Stimulated activated CD4-positive, alpha-beta T cell treated with anti-CD3 and anti-CD28 coated beads, TNF-alpha, amount 100 ng/mL, for 24 hours (primary cell): ENCODE measurements at places on chromosomes 3 and 15.

DNA sequence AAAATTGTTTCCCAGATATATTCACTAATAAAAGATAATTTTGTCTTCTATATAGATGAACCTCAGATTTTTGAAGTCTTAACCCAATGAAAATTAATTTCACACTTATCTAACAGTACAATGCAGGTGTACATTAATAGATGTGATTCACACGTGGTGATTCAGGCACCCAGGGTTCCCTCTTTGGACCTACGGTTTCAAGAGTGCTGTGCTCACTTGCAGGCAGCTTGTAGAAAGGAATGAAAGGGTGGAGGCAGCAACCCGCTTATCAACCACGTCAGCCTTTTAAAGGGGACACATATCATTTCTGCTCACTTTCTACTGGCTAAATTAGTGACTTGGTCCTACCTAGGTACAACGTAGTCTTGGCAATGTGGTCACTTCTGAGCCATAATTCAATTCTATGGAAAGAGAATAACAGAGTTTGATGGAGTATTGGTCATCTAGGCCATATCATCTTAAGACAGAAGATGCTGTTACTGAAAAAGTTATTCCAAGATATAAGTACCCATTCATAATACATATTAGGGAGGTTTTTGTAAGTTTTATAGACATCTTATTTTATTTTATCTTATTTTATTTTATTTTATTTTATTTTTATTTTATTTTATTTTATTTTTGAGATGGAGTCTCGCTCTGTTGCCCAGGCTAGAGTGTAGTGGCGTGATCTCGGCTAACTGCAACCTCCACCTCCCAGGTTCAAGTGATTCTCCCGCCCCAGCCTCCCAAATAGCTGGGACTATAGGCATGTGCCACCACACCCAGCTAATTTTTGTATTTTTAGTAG is 37.9 kb downstream of the ACP3 start:
- DNase-seq: no peak

DNA sequence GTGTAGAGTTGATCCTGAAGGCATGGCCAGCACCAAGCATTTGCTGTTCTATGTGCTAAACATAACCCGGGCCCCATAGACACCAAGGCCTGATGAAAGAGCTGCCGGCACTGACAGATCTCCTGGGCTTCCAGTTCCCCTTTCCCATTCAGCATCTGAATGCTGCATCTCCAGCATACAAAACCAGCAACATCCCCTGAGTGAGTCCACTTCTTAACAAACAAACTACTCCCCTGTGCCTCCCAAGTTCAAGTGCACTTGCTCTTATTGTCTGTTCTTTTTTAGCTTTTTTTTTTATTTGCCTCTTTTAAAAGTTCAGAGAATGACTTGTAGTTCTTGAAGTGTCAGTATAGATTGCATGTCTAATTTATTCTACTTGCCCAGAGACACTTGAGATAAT is 156.0 kb downstream of the EDEM1 start:
- DNase-seq: no peak

DNA sequence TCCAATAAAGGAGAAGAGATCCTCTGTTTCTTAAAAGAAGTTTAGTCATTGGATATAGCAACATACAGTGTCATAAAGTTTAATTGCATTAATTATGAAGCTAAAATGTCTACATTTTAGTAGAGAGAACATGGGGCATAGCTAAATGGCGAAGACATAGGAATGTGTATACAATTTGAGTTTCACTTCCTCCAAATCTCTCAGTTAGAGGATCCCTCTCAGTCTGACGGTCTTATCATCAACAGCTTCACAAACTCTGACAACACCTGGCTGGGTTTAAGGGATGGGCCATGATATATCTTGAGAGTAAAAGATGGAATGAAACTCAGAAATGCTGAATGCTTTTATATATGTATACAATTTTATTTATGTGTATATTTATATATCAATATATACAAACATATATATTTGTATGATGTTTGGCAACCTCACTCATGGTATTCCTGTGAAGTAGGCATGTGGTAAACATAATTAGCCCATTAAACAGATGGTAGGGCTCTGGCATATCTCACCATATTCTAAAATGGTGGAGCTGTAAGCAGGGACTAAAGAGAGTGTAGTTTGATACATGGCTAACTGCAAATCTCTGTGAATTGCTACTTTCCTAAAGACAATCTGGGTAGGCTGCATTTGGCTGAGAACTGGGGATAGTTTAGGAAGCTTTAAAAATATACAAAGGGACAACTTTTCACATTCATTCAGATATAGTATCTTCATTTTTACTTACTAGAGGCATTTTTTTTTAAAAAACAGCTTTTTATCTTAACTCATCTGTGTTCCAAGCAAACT is 111.6 kb downstream of the TIGIT start:
- DNase-seq: no peak

- no peak for DNase-seq
These were observed 17.3 kb upstream of the BSN start for GRCh38 chr3:49536875-49537533.

DNA sequence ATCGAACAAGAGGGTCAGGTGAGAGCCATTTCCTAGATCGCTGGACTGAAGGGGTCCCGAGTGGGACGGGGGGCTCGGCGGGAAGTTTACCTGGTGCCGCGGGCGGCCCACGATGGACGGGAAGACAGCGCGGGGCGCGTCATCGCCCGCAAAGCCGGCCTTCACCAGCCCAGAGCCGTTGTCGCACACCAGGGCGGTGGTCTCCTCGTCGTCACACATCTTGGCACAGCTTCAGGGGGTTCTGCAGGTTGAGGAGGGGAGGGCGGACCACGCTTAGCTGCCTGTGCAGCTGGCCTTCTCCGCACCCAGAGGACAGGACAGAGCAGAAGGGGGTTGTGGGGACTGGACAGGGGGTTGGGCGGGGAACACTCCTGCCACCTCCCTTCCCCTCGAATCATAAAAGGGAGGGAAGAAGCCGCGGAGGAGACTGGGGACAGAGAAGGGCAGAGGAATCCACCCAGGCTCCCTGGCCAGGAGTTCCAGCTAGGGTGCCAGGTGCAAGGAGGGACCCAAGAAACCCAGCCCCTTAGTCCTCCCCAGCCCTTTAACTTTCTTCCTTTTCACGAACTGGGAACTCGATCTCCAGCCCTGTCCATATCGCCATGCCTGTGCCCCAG is 651 bp downstream of the ACTC1 start:
- no peak for DNase-seq

DNA sequence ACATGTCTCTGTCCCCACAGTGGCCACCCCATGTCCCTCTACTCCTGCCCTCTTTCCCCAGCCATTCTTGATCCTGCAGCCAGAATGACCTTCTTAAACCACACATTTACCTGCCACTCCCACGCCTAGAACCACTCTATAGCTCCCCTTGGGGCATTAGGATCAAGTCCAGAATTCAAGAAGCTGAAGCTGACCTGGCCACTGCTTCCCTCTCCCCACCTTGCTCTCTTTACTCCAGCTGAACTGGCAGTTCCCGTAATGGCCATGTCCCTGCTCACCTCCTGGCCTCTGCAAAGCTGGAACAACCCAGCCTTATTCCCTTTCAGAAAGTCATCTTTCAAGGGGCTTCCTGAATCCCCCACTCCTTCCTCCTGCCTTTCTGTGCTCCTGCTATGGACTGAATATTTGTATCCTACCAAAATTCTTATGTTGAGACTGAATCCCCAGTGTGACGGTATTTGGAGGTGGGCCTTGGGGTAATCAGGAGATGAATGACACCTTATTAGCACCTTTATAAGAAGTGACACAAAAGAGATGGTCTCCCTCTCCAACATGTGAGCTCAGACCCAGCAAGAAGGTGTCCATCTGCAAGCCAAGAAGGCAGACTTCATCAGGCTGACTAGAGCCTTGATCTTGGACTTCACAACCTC is 3.8 kb downstream of the CSRNP1 start:
- DNase-seq: no peak

DNA sequence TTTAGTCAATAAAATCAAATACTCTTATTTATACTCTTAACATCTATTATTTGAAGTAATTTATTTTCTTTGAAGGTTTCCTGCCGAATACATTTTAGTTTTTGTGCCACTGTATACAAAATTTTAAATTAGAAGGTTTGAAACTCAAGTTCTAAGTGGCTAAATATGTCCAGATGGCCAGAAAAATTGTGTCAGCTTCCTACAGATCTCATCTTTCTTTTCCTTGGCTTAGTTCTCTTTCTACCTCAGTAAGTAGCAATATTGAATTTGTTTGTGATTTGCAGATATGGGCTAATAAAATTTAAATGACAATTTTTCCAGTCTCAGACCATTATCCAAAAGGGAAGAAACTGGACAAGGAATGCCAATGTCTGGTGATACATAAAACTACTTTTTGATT is 452.1 kb downstream of the ROBO2 start:
- no peak for DNase-seq

- no peak for DNase-seq
These were observed 6.3 kb downstream of the MTMR10 start for GRCh38 chr15:30985081-30985531.

DNA sequence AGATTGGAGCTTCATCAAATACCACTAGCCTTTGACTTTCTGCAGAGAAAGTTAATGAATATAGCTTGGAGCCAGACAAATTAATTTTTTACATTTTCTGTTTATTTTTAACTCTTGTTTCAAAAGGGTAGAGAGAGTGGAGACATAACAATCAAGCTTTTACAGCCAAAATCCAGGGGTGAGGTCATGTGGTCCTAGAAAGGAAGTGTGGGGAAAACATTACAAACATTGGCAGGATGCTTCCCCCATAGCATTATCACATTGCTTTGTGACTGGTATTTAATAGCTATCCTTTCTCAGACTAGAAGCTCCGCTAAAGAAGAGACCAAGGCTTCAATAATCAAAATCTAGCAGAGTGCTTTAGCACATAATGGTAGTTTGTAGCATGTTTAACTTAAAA is 46.4 kb upstream of the PHLDB2 start:
- no peak for DNase-seq

DNA sequence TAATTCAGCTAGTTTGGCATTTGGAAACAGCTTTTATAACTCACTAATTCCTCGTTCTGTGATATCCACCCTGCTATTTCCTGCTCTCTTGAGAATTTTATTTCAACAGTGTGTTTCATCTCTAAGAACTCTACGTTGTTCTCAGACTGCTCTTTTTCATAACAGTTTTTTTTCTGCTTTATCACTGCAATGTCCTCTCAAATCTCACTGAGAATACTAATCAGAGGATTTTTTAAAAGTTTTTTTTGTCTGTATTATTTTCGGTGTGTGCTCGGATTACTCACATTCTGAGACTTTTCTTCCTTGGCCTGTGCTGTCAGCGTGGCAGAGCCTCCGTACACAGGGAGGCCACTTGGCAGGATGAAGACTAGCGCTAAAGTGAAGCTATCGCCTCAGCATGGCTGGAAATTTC is 59.4 kb upstream of the NEO1 start:
- no peak for DNase-seq

GRCh38 chr3:95002438-95003046 is 939.7 kb downstream of the NSUN3 start:
- DNase-seq: no peak

- DNase-seq: no peak
These were observed 91.0 kb upstream of the SLC6A11 start for GRCh38 chr3:10725067-10725466.

DNA sequence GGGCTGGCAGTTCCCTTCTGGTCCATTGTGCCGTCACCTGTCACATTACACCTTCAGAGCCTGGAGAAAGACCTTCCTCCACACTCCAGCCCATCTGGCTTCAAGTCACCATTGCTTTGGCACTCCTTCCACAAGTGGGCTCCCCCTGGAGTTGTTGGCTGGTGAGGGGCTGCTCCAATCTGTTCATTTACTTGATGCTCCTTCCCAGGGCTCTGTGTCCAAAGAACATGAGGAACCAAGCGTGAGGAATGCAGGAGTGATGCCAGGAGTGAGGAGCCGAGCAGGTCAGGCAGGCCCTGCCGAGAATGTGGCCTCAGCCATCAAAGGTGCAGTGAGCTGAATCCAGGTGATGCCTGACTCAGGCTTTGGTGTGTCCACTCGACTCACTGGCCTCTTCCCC is 57.2 kb downstream of the OXNAD1 start:
- no peak for DNase-seq

DNA sequence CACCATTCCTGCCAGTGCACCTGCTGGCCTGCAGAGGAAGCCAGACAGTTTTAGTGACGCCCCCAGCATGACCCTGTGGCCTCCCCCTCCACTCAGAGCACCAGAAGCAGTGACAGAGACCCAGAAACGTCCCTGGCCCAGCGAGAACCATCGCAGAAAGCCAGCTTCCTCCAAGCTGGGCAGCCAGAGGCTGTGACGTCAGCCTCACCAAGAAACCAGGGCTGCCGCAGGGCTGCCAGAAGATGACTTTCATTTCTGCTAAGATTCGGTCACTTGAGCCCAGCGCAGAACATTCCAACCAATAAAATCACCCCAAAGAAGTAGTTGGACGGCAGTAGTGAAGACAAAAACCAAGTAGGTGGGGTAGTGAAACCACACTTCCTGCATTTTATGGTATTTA is 29.6 kb upstream of the RPL32 start:
- DNase-seq: no peak

DNA sequence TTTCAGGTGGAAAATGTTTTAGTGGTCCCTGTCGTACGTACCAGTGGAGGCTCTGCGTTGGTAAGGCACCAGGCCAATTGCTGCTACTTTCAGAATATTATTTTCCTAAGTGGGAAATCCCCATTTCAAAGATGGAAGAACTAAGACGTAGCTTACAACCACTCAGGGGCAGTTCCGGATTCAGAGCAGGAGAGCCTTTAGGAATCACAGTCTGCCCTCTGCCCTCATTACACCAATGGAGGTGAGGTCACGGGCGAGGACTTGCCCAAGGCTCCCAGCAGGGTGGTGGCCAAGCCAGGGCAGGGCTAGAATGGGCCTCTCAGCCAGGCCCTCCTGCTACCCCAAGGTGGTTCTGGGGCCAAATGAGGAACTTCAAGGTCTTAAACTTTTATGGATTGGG is 72.6 kb downstream of the RASGRF1 start:
- DNase-seq: no peak

DNA sequence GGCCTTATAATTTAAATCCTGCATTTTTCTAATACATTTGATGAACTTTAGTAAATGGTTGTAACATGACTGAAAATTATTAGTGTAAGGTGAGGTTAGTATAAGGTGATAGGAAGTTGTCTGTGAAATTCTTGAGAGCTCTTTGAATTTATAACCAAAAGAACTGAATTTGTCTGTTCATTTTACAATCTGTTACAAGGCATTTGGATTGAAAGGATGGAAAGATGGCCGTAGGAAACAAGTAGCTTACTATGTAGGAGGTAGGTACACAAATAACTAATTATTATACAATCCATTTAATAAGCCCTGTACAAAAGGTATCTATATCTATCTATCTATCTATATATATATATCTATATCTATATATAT is 6.6 kb downstream of the DIPK2A start:
- no peak for DNase-seq
